ENCODE measurements at places on chromosomes 13 and 19. TPM values are rescaled to one million over a fixed set of nuclear protein-coding genes. Genes with fewer than 3 reads are reported as not detected.

Gene ELSPBP1
- not detected for total RNA-seq

GRCh38 chr19:42274065-42274682 lies 5.1 kb downstream of the CIC start:
- H3K27me3 ChIP-seq = no peaks in the 10 kb centered on the region
- DNase-seq = no peak
- no peak overlapping the region for H3K27ac ChIP-seq
- H3K4me1 ChIP-seq = peaks cover 44% of the 10 kb centered on the region

- H3K27ac ChIP-seq = no peak overlapping the region
- no peak overlapping the region for H3K4me3 ChIP-seq
- H3K27me3 ChIP-seq = no peaks in the 10 kb centered on the region
- H3K4me1 ChIP-seq = no peaks in the 10 kb centered on the region
- H3K36me3 ChIP-seq = peaks cover 53% of the 10 kb centered on the region
Measured at GRCh38 chr19:13920940-13921747, 15.1 kb downstream of the CC2D1A start.

DNA sequence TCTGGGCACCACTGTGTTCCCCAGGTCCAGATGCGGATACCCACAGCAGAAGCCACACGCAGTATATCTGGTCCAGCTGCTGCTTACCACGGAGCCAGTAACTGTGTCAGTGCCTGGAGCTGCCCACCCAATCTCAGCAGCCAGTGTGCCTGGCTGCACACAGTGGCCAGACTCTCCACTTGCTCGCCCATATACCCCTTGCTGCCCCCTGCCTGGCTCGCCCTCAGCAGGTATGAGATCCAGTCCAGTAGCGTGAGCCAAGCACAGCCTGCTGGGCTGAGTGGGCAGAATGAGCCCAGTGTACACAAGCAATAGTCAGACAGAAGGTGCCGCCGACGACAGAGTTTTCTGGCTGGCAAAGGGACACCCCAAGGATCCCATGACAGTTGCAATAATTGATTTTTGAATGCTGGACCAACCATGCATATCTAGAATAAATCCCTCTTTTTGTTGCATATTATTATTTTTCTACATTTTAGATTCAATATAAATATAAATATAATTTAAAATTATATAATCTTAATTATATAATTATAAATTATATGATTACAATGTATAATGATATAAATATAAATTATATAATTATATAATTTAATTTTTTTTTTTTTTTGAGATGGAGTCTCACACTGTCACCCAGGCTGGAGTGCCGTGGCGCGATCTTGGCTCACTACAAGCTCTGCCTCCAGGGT lies 918.8 kb upstream of the MIR17HG start:
- no peaks in the 10 kb centered on the region for H3K27me3 ChIP-seq
- DNase-seq = no peak
- H3K4me3 ChIP-seq = no peak overlapping the region

GRCh38 chr13:112759827-112760226 lies 70.0 kb downstream of the ATP11A start:
- no peaks in the 10 kb centered on the region for H3K27me3 ChIP-seq
- peaks cover 18% of the 10 kb centered on the region for H3K36me3 ChIP-seq
- H3K27ac ChIP-seq = no peak overlapping the region
- no peak for DNase-seq
- peaks cover 26% of the 10 kb centered on the region for H3K4me1 ChIP-seq

Gene LAIR1
- total RNA-seq = 0.92 TPM

Gene CD37
- total RNA-seq = not detected

Gene CNN1
- 29.6 TPM for total RNA-seq

DNA sequence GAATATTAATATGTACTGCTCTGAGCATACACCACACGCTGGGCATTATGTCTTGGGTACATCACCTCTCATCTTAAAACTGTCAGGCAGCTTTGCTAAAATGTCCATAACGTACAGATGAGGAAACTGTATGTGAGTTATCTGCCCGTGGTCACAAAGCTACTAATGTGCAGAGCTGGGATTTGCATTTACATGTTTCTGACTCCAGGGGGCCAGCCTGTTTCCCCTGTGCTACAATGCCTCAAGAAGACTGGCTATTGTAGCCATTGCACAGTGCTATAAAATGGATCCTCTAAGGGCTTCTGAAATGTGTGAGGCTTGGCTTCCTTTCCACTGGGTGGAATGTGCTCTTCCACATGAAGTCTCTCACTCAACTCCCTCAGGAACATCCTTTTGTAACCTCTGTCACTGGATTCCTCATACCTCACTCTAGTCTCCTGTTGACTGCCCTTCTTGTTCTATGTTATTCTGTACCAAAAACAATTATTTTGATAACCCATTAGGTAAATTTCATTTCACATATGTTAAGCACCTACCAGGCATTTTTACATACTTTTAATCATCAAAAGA lies 95.6 kb upstream of the HTR2A start:
- DNase-seq = no peak
- peaks cover 15% of the 10 kb centered on the region for H3K4me1 ChIP-seq
- H3K36me3 ChIP-seq = no peaks in the 10 kb centered on the region
- no peaks in the 10 kb centered on the region for H3K27me3 ChIP-seq
- no peak overlapping the region for H3K4me3 ChIP-seq

DNA sequence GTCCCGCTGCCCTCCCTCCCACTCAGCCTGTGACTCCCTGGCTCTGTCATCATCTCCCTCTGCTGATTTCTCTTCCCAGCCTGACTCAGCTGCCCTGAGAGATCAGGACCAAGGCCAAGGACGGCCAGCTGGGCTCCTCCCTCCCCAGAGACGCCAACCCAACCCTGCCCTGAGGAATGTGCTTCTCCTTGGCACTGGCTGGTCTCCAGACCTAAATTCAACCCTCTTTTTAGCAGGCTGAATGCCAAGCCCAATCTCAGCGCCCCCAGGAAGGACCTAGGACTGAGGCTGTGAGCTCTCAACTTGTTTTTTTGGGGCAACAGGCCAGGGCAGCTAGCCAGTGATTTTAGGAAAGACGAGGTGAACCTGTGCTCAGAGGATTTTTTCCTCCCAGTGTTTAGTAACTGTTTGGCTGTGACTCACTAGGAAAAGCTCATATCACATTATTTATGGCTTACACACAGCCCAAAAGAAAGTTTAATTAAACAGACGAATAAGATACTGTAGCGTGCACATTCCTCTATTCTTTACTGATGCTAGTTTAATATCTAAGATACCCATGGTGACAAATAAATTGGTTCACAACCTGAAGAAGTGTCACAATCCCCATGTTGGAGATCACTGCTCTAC lies 7.4 kb upstream of the IGFL1 start:
- DNase-seq = no peak
- H3K4me3 ChIP-seq = no peak overlapping the region
- H3K27ac ChIP-seq = no peak overlapping the region
- H3K4me1 ChIP-seq = no peaks in the 10 kb centered on the region
- no peaks in the 10 kb centered on the region for H3K36me3 ChIP-seq
- peaks cover 47% of the 10 kb centered on the region for H3K27me3 ChIP-seq

DNA sequence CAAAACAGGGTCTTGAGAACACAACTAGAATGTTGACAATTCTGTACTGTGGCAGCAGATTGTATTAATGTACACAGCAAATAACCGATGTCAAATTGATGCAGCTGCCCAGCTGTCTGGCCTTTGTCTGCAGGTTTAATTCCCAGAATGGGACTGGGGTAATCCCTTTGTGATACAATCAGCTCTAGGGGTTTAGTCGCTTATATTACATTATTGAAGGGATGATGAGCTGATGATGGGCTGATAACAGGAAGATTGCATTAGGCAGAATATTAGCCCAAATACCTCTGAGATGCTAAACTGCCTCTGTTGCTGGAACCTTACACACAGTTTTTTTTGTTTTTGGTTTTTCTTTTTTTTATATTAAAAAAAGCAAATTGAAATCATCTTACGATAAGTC lies 265.0 kb downstream of the RBM26 start:
- no peak for DNase-seq
- no peaks in the 10 kb centered on the region for H3K36me3 ChIP-seq
- H3K4me3 ChIP-seq = no peak overlapping the region
- H3K27ac ChIP-seq = no peak overlapping the region
- H3K27me3 ChIP-seq = peaks cover 10% of the 10 kb centered on the region

- no peak for DNase-seq
- H3K27me3 ChIP-seq = no peaks in the 10 kb centered on the region
- peak overlapping the region; percentile 64 for H3K27ac ChIP-seq
- peaks cover 31% of the 10 kb centered on the region for H3K4me1 ChIP-seq
Measured at GRCh38 chr19:35318679-35319448, 10.1 kb upstream of the CD22 start.

DNA sequence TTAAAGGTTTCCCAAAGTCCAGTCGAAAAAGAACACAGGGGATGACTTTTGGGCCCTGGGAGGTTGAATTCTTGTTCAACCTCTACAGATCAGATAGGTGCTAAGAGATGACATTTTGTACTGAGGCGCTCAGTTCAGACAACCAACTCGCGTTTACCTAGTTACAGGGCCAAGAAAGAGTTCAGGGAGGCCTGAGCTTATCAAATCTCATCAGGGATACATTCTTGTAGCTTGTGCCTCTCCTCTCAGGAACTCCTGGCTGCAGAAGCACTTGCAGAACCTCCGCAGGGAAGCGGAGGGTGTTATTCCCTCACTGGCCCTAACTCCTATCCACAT lies 825 bp downstream of the ZNF776 start:
- H3K36me3 ChIP-seq = peaks cover 44% of the 10 kb centered on the region
- peaks cover 15% of the 10 kb centered on the region for H3K4me1 ChIP-seq
- no peak for DNase-seq
- H3K27ac ChIP-seq = peak overlapping the region; percentile 96
- H3K4me3 ChIP-seq = peak overlapping the region; percentile 99

DNA sequence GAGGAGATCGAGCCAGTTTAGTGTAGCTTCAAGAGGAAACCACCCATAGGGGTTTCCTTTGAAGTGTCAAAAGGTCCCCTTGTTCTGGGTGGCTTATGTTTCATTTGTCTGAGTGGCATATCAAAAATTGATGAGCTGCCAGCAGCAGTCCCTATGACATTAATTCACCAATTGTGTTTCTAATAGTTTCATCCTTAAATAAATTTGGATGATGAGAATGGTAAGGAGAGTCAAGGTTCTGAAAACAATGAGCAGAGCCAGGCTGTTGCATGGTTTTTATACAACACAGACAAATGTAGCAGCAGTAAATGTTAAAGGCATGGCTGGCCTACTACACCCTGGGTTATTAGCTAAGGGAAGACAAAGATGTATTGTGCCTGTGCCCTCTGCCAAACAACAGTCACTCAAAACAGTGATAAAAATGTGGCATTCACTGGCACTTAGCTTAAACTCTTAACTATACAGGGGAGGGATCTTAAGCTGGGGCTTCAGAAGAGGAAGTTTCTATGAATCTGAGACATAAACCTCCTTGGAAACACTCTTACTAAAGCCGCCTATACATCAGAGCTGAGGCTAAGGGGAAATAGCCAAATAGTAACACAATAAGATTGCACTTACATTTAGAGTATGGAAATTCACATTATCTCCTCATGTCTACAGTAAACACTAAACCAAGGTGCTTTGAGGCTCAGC lies 200.5 kb downstream of the POU4F1 start:
- peaks cover 25% of the 10 kb centered on the region for H3K27me3 ChIP-seq
- H3K27ac ChIP-seq = no peak overlapping the region
- H3K4me3 ChIP-seq = no peak overlapping the region
- H3K4me1 ChIP-seq = no peaks in the 10 kb centered on the region

Gene LSR
- 51.9 TPM for total RNA-seq
